Cerebellar cortex (tissue), 1 donor: ENCODE measurements at places on chromosomes 3 and 15.

DNA sequence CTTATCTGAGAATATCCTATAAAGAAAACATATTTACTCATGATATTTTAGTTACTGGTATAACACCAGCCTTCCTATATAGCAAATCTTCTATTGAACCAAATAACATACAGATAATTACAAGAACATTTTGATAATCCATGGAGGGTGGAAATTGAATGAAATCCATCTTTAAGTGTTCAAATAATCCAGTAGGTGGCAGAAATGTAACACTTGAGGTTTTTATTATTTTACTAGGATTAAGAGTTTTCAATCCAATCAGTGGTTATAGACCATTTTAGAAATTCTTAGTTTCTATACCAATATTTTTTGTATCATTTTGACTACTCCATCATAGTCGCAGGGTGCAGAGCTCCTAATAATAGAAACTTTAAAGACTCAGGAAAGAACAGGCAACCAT is 101.9 kb upstream of the KCNH8 start:
- DNase-seq = no peak

DNA sequence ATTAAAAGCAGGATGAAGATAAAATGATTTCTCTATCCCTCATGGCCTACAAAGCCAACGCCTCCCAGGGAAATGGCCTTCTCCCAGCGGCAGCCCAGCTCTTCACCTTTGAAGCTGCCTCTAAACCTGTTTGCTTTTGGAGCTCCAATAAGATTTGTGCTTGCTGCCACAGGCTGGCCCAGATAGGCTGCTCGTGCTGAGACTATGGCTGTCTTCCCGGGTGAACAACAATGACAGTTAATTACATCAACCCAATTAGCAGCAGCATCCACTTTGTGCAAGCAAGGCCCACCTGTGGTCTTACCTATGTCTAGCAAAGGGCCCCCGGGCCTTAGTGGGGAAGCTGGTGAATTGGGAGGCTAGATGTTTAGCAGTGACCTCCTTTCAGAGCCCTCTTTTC is 179.6 kb downstream of the P3H2 start:
- peak; percentile 23 for DNase-seq

GRCh38 chr3:187473778-187474406 is 105.7 kb downstream of the RTP4 start:
- DNase-seq = no peak

DNA sequence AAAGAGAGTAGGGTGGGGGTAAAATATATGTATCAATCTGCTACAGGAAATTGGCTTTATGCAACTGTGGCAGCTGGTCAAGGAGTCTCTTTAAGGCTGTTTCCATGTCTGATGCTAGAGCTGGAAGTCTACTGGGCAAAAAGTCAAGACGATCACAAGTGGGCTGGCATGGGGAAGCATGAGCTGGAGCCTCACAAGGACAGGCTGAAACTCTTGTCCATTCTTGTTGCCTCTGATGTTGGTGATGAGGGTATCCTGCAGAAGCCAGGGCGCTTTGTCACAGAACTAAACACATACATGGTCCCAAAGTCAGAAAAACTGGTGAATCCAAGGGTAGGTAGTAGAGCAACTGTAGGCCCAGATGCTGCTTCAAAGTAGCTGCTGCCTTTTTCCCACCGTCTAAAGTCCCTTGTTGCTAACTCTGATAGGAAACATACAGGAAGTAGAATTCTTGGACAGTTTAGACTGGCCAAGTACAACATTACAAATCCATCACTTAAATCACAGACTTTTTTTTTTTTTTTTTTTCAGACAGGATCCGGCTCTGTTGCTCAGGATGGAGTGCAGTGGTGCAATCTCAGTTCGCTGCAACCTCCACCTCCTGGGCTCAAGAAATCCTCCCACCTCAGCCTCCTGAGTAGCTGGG is 54.2 kb downstream of the RPL39L start:
- no peak for DNase-seq

- DNase-seq = no peak
Measured at GRCh38 chr3:105610473-105610872, 243.8 kb downstream of the ALCAM start.

DNA sequence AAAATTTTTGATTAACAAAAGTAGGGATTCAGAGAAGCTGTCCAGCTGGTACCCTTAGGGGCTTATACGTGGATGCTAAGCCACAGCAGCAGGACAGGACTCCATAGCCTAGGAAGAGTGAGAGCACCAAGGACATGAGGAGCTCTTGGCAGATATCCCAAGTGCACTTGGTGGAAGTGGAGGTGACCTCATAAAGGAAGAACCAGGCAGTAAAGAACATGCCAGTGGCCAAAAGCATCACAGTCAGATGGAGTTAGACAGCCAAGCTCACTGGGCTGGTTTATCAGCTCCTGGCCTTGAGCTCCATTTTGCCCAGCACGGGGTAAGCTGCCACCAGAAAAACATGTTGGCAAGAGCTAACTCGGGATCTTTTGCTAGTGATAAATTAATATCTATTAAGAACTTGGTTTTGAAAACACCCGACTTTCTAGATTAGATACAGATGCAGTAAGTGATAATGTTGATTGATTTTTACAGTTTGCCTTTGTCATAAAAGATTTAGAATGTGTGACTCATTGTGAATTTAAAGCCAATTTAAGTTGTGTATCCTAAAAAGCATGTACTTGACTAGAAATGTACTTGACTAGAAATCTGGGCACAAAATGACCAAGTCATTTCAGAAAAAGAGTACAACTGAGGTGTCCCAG is 108.0 kb downstream of the CMSS1 start:
- DNase-seq = peak; percentile 91

DNA sequence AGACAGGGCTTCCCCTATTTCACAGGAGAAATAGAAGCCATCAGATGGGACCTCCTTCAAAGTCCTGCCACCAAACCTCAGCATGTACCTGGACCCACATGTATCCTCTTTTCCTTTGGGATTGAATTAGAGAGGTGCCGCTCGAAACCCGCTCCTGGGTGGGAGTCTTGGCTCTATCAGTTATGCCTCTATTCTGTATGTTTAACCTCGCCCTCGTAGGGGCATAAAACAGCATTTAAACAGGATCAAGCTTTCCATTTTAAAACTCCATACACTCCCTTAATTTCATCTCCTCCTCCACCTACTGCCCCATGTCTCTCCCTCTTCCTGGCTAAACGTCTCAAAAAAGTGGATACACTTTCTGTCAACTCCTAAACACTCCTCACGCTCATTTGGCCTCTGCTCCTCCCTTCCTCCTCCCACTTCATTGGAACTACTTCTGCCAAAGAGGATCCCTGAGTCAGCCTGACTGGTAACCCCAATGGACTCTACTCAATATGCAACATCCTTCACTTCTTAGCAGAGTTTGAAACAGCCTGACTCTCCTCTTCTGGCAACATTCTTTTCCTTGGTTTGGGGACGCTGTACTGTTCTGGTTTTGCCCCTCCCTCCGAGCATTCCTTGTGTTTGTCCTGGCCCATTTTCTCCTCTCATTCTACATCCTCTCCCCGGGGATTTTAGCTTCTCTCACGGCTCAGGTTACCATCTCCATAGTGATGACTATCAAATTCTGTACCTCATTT is 23.0 kb upstream of the MUC20 start:
- DNase-seq = peak; percentile 81

DNA sequence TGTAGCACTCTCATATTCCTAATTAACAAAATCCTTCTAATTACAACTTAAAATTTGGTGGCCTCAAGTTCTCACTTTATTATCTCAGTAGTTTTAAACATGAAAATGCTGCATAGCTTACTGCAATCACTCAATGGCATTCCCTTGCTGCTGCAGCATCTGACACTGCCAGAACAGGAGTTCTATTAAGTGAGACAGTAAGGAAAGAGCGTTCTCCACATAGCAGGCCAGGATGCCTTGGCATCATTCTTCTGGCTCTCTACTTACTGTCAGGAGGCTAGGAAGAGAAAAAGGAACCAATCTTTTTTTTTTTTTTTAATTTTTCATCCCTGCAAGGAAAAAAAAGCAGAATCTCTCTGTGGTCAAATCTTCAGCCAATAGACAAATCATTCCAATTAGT is 3.2 kb downstream of the CNBP start:
- no peak for DNase-seq

DNA sequence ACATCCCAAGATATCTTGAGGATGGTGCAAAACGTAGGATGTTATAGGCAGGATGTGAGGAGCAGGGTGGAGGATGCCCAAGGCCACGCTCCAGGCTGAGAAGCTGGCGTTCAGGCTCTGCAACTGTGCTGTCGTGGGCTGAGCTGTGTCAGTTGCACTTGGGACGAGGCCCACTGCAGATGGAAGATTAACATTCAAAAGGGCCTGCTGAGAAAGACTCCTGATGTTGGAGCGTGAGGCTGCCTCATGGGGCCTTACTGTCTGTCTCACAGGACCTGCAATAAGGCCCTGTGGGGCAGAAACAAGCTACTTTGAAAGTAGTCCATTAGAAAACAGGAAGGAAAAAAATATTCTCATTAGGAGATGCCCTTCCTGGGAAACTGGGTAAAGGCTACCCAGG is 60.6 kb upstream of the SEC61A1 start:
- DNase-seq = no peak
